ENCODE measurements at places on chromosomes 1 and 21.

DNA sequence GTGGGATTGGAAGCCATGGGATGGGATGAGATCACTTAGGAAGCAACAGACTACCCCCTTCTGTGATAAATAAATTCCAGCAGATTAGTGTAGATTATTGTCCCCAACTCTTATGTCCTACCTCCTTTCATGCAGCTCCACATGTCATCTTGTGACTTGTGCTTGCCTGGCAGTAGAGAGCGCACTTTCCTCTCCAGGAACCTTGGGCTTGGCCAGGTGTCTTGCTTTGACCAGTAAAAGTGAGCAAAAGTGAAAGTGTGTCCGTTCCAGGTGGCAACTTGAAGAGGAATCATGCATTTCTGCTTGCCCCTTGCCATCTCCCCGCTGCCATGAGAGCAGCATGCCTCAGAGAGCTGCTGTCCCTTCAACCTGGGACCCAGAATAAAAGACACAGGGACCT, 122.9 kb upstream of the ERG start:
- DNase-seq, result no peak

GRCh38 chr1:183732236-183732880, 72.6 kb upstream of the RGL1 start:
- no peak for DNase-seq

DNA sequence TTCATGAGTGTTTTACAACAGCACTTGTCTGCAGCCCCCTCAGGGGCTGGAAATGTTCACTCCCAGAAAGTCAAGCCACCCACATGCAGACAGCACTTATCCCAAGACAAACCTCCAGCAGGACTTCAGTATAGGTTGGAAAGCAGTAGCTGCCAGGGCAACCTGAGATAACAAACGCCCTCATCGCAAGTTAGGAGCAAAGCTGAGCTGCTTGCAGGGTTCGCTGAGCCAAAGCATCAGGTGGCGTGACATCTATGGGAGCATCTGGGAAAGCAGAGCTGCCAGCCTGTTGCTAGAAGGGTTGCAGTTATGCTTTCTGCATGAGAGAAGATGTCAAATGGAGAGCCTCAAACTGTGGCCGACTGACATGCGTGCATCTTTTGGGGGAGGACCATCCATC, 4.2 kb upstream of the STXBP3 start:
- DNase-seq, result no peak

GRCh38 chr1:155648207-155649147, 38.5 kb downstream of the MSTO1 start:
- no peak for DNase-seq

DNA sequence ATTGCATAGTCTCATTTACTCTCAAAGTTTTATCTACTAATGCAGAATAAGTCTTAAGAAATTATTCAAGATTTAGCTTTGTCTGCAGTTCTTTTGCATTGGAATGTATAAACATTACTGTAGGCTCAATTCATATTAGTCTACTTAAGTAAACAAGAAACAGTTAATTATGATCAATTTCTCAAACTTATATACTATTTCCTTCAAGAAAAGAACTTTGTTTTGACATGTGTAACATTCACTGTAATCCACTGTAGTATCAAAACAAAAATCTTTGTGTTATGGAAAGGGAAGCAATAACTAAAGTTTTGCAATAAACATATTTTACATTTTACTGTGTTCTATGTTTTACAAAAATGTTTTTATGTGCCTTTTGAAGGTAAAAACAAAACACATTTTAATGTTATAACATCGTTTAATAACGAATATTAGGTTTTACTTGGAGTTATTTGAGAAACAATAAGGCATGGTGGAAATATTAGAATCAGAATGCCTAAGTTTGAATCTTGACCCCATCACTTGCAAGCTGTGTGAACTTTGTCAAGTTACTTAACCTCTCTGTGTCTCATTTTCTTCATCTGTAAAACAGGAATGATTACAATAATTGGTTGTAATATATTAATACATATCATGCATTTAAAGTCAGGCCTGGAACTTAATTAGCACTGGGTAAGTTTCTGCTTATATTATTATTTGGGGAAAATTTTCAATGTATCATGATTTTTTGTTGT, 77.0 kb upstream of the DPH5 start:
- DNase-seq, result no peak

- no peak for DNase-seq
Observed at GRCh38 chr1:63408331-63408730, 40.9 kb downstream of the ALG6 start.

GRCh38 chr1:40316595-40317393, at the start of gene COL9A2:
Gene COL9A2, minus strand, starts transcription at chr1:40317286. Its CDS starts 89 bp downstream, at chr1:40317197.
- peak; percentile 27 for DNase-seq

DNA sequence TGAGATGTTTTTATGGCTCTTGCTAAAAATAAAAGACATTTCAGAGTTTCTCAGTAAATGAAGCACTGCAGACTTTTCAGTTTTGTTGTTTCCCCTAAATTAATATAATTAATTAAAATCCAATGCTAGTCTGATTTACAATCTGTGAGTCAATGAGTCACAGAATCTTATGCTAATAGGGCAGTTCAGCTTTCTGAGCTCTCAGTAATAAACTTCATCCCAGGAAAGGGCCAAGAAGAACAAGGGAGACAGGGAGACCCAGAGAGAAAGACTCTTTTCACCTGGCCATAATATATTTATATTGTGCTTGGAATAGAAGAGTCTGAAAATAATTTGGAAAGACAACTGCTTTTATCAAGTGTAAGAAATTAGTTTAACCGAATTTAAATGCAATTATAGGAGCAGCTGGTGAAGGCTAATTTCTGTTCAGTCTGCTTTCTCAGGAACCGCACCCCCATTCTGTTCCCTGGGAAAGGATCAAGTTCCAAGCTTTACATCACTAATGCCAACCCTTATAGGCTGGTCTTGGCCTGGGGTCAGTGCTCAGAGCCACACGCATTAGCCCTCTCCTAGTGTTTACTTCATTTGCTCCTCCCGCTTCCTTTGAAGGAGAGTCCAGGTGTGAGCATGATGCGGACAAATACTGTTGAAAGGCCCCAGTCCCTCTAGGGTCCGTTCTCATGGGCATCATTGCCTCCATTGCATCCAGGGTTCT, 145.6 kb downstream of the ZBTB18 start:
- no peak for DNase-seq

DNA sequence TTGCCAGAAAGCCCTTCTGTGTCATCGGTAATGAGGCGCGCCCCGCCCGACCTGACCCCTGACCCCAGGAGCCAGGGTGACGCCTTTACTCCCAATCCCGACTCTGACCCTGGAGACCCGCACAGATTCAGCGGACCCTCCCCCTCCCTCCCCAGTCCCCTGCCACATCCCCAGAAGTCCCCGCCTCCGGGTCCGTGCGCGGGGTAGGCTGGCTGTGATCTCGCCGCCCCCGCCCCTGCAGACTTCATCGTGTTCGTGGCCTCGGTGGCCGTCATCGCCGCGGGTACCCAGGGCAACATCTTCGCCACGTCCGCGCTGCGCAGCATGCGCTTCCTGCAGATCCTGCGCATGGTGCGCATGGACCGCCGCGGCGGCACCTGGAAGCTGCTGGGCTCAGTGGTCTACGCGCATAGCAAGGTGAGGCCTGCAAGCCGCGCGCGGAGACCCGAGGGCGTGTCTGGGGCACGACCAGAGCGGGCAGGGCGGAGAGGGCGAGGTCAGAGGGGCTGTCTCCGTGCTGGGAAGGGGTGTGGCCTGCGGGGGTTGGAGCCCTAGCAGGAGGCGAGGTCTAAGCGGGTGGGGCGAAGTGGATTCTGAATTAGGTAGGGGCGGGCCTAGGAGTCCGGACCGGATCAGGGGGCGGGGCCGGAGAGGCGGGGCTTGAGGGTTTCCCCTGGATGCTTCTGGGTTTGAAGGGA, 34.8 kb downstream of the KCNQ4 start:
- DNase-seq, result peak; percentile 73

GRCh38 chr1:16398371-16398953, 31.4 kb downstream of the SZRD1 start:
- no peak for DNase-seq

DNA sequence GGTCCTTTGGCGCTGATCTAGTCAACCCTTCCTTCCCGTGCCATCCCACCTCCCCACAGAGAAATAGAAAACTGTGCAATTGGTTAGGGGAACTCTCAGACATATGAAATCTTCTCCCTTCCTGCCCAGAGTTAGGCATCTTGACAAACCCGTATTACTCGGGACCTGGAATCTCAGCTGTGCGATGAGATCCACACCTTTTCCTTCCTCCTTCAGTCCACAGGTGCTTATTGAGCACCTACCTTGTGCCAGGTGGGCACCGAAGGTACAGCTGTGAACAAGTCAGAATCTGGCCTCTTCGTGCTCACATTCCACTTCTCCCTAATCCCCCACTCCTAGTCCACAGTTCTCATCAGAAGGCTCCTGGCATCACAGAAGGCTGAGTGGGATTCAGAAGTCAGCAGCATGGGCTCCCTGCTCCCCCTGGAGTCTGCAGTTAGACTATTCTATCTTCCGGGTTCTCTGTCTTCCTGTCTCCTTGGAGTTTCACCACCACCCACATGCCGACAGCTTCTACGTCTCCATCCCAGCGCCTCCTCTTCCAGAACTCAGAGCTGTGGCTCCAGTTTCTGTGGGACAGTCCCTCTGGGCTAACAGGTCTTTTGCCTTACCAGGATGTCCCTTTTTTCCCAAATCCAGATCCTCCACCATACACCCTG, 23.0 kb downstream of the KNCN start:
- DNase-seq, result no peak

DNA sequence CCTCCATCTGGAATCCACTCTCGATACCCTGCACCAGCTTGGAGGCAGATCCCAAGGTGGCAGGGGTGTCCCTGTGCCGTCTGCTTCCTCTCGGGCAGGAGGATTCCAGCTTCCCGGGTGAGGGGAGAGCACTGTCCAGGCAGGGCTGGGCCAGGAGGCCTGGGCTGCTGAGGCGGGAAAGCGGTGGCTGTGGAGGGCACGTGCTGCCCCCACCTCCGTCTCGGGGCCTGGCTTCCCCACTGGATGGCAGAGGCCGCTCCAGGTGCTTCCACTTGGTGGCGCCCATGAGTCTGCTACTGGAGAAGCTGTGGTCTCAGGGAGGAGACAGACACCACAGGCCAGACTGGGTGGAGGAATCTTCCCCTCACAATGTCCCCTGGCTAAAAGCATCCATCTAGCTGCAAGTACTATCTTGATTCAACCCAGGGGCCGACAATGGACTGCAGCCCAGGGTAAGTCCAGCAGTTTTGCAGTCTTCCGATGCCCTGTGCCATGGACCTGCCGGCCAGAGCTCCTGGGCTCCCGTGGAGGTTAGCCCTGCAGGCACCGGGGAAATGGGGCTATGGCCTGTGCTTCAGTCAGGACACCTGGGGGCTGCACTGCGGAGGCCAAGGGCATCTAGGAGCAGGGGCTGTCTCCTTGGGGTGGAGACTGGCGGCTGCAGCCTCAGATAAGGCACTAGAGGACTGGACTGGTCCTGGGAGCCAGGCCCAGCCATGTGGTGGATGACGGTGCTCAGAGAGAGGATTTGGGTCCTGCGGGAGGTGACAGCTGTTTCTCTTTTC, 41.3 kb upstream of the EIF4G3 start:
- no peak for DNase-seq

DNA sequence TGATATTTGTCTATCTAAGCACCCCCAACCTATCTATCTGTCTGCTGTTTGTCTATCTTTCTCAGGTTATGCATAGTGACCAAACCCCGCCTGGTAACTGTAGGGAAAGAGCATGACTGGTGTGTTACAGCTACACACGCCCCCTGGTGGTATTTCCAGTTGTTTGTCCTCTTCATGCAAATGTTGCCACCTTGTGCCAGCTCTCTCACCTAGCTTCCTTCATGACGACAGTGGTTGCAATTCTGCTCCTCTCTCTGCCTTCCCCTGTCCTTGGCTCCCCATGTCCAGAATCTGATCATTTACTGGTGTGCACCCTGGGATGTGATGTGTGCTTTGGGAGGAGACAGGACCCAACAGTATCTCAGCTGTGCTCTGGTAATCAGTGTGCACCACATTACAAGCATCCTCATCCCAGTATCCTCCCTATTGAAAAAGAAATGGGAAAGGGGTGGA, 8.1 kb upstream of the INKA2 start:
- DNase-seq, result no peak

DNA sequence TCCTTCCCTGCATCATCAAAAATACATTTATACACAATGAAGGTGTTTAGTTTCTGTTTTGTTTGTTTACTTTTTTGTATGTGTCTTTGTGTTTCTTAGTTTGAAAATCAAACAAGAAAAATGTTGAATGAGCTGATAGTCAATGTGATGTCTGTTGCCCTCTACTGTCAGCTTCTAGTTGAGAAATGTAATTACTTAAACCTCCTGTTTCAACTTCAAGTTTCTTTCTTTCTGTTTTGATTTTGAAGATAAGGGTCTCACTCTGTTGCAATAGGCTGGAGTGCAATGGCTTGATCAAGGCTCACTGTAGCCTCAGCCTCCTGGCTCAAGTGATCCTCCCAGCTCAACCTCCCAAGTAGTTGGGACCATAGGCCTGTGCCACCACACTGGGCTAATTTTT, 37.5 kb downstream of the SPTA1 start:
- DNase-seq, result no peak

- DNase-seq, result no peak
Observed at GRCh38 chr1:205319081-205320018, 2.2 kb downstream of the NUAK2 start.

GRCh38 chr1:108017698-108018097, 52.7 kb upstream of the VAV3 start:
- DNase-seq, result no peak

GRCh38 chr1:191714845-191715244, 443.4 kb upstream of the RGS18 start:
- no peak for DNase-seq

- no peak for DNase-seq
Observed at GRCh38 chr21:16913010-16913409, 599.8 kb upstream of the CXADR start.

- DNase-seq, result no peak
Observed at GRCh38 chr21:46357335-46357604, 33.3 kb downstream of the PCNT start.

DNA sequence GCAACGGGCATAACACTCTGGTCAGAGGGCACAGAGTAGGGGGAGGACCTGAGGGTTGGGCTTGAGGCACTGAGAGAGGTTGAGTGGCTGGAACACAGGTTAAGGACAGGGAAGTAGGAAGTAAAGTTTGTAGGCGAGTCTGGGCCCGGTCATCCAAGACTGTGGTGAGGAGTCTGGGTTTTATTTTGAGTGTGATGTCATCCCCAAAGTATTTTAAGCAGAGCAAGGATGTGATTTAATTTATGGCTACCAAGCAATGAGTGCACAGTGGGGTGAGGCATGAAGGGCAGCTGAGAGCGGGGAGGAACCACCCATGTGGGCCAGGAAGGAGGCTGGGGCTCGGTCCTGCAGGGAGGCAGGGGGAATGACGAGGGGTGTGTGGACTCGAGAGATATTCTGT, 11.2 kb upstream of the VWA5B1 start:
- DNase-seq, result no peak

DNA sequence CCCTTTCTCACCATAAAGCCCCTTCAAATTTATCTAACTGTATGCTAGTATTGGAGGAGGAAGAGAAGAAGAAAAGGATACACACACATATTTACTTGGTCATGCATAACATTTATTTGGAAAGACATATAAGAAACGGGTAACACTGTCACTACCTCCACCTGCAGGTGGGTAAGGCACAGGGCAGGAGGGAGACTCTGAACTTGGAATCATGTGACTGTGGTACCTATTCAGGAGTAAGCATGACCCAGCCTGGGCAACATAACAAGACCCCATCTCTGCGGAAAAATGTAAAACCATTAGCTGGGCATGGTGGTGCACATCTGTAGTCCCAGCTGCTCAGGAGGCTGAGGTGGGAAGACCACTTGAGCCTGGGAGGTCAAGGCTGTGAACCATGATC, 1.4 kb upstream of the PADI6 start:
- no peak for DNase-seq

- no peak for DNase-seq
Observed at GRCh38 chr21:26168371-26168770, 2.2 kb downstream of the APP start.

All from stimulated activated CD8-positive, alpha-beta memory T cell treated with anti-CD3 and anti-CD28 coated beads, Interleukin-2, amount 100 ng/mL, for 1 hour (primary cell).